Stimulated activated CD8-positive, alpha-beta memory T cell treated with anti-CD3 and anti-CD28 coated beads, Interleukin-12 subunit alpha, Interleukin-12 subunit beta, amount 100 ng/mL, for 4 hours (primary cell): ENCODE measurements at places on chromosomes 5 and 9.

DNA sequence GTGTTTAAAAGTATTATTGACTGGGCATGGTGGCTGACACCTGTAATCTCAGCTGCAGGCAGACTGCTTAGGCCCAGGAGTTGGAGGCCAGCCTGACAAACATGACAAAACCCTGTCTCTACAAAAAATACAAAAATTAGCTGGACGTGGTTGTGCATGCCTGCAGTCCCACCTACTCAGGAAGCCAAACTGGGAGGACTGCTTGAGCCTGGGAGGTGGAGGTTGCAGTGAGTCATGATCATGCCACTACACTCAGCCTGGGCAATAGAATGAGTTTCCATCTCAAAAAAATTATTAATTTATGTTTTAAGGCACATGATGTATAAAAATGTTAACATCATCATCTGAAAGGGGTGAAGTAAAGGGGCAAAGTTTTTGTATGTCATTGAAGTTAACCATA lies 49.7 kb upstream of the FNIP1 start:
- DNase-seq, result no peak

DNA sequence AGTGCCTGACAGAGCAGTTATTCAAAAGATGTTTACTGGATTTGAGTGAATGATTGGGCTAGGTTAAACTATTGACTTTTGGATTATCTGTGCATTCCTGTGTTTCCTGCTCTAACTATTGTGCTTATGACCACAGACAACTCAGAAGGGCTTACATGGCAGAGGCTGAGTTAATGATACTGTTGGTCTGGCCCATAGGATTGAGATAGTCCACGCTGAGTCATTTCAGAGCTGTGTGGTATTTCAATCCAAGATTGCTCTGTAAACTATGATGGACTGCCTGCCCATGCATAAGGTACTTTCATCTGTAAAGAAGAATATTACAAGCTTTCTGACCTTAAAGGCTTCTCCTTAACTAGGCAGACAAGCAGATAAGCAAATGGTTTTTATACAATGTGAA lies 49.1 kb upstream of the SLIT3 start:
- DNase-seq, result no peak

GRCh38 chr5:138449501-138450239 lies 10.8 kb downstream of the REEP2 start:
- peak; percentile 58 for DNase-seq

DNA sequence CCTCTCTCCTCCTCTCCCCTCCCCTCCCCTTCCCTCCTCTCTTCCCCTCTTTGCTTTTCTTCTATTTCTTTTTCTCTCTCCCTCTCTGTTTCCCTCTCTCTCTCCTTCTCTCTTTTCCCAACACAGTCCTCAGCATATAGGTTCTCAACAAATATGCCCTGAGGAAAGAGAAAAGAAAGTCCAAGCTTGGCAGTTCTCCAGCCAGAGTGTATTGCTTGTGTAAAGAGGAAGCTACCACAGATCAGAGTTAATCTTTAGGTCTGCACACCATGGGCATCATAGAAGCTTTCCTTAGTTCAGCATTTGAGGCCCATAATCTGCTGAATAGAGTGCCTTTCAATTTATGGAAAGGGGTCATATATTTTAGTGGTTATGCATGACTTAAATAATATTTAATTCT lies 382.8 kb upstream of the WWC1 start:
- no peak for DNase-seq

DNA sequence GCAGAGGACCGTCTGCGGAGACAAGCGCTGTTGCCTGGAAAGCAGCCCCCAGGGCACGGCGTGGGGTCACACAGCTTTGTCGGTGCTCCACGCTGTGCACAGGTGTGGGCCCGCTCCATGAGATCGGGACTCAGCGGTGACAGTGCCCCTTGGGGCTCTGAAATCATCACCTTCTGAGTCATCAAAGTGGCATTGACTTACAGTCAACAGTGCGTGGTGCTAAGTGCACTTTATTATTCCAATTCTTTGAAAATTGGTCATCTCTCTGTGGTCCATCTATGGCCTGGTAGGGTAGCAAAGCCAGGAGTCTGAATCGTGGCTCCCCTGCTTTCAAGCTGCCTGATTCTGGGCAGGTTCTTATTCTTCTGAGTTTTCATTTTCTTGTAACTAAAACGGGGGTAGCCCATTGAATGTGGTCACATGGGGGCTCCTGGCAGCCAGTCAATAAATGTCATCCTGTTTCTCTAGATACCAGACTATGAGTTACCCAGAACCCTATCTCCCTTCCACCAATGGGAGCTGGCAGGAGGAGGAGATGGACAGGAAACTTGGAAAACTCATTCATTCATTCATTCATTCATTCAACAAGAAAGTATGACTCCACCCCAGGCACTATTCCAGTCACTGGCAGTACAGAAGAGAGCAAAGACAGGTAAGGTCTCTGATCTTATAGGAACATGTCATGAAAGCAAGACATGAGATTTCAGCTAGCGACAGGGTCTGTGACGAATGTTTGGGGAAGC lies 20.3 kb upstream of the UNC5A start:
- DNase-seq, result no peak

DNA sequence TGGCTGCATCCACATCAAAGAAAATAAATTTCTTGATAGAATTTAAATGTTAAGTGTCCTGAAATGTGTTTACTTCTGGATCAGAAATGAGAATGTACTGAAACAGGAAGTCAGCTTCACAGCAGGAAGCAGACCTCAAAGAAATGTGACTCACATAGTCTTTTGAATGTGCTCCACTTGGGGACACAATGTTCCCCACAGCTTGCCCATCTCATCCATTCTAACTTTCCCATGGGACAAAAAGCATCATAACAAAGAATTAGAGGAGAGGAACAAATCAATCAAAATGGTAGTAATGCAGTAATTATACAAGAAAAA lies 85.7 kb downstream of the GRAMD2B start:
- DNase-seq, result no peak

- DNase-seq, result no peak
Measured at GRCh38 chr5:84287951-84288350, 96.7 kb downstream of the EDIL3 start.

DNA sequence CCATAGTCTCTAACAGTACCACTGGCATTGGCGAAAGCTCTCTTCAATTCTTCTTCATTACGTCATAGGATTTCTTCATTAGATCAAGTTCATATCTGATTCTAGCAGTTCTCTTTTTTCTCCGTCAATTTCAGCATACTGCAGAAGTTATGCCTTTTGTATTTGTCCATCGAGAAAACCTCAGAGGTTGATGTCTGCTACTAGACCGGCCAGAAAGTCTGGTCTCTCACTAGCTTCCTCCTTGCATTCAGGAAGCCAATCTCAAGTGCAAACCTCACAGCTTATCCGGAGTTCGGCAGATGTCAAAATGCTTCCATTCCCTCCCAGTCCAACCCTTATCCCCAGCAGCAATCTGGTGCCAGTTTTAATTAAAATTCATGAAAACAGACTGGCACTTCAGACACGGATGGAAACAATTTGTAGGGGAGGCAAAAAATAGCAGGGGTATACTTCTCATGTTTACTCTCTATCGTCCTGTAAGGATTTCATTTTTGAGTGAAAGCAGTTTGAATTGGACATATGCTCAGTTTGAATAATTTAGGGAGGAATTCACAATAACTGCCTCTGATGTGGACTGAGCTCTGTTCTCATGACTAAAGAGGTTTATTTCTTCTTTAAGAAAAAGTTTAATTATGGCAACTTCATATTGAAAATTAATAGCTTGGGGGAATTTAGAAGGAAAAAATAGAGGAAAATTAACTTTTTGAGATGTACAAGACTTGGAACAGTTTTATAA lies 56.4 kb upstream of the TMC1 start:
- no peak for DNase-seq

DNA sequence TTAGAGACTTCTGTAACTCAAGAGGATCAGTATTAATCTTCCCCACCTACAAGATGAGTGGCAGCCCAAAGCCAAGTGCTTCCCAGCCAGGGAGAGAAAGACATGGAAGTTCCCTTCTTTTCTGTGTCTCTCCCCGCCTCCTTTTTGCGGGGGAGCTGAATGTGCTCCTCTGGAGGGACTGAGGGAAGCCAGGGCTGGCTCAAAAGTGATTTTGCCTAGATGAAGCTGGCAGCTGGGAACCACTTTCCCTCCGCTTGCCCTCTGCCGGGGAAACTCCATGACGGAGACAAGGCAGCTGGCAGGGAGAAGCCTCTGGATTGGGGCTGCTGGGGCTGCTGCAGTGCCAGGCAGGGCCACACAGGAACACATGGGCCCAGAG lies 24.4 kb downstream of the EGR1 start:
- DNase-seq, result no peak

DNA sequence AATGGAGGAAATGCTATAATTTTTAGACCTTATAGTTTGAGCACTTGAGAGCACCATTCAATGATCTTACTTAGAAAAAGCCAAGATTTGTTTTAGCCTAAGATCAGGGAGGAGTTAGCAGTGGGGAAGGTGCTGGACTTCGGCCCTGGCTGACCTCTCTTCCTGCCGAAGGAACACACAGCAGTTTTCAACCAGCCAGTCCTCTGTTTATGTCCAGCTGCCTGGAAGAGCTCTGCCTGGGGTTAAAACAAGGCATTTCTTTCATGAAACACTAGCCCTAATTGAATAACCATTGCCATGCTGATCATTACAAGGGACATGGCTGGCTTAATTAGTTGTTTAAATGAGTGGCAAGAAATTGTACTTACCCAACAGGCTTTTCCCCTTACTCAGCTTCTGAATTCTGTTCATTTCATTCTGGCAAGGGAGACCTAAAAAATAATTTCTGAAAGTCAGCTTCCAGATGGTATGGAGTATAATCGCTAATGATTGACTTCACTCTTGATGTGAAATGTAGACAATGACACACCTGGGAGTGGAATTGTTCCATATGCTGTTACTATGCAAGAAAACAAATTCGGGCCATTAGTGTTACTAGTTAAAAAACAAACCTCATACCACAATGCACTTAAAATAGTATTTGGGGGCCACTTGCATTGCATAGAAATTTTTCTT lies 514.2 kb downstream of the SPOCK1 start:
- no peak for DNase-seq

GRCh38 chr5:958701-959571 lies 49.7 kb upstream of the NKD2 start:
- DNase-seq, result no peak

DNA sequence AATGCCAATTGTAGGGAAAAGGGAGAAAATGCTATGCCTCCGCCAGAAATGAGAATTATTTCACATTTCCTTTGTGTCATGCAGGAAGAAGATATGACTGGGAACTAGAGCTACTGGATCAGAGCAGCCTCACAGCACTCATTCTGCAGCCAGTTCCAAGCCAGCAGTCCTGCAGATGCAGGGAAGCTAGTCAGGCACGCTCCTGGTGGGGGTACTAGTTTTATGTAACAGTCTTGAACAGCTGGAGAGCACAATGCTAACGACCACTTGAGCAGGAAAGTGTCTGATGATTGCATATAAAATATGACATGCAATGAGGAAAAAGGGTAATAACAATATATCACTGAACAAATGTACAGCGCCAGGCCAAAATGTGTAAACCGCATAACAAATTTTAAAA lies 21.7 kb downstream of the CDH10 start:
- no peak for DNase-seq
